Fibroblast of skin of left biceps (primary cell): ENCODE measurements at places on chromosomes 12 and 14.

DNA sequence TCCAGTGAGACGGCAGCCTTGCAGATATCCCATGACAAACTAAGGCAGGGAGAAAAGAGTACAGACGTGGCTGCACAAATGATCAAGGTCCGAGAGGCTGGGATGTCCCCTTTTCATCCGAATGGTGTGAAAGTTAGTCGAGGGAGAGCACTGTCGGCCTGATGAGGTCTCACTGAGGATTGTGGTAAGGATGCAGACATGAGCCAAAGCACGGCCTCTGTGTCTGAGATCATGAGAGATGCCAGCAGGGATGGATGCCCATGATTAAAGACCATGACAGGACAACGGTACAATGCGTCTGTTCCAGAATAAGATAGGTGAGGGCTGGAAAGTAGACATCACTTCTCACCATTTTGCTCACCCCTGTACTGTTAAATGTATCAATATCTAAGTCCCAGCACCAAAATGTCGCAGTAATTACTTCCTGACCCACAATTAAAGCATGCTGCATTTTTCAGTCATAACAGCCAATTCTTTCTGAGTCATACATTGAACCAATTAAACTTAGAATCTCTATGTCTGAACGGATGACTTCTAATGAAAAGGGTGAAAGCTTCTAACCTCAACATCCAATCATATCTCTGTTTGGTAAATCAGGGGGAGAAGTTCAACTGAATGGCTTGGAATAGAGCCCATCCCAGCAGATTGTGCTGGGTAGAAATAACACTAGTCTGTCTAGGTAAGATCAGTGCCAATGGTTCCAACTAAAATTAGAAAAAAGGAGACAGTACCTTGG is 249.6 kb upstream of the SOX5 start:
- DNase-seq = no peak

GRCh38 chr14:54114941-54115340 is 158.3 kb upstream of the BMP4 start:
- DNase-seq = no peak

GRCh38 chr14:105303949-105304348 is 3.1 kb upstream of the BRF1 start:
- DNase-seq = no peak

DNA sequence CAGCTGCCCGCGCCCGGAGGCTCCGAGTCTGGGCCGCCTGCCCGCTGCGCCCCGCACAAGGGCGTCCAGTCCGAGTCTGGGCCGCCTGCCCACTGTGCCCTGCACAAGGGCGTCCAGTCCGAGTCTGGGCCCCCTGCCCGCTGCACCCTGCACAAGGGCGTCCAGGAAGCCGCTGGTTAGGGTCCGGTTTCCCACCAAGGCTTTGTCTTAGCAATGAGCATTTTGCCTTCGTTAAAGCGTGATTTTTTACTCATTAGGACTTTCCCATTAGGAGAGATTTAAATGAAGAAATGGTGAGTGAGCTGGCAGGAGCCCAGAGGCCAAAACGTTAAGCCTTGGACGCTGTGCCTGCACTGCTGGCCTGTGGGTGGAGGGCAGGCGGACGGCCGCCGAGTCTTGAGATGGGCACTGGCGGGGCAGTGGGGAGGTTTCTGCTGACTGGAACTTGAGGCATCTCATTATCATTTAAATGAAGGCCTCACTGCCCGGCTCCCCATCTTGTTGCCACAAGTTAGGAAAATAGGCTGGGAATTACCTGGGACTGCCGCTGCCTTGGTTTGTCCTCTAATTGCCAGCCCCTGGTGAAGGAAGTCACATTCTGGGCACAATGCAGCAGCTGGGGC is 36.0 kb downstream of the FBRSL1 start:
- DNase-seq = no peak

GRCh38 chr14:65560340-65561027 is 148.0 kb downstream of the FUT8 start:
- DNase-seq = peak; percentile 34

- DNase-seq = no peak
Measured at GRCh38 chr12:13049816-13050215, 5.6 kb downstream of the FAM234B start.

- no peak for DNase-seq
Measured at GRCh38 chr12:48542300-48542928, 17.0 kb downstream of the OR8S1 start.

DNA sequence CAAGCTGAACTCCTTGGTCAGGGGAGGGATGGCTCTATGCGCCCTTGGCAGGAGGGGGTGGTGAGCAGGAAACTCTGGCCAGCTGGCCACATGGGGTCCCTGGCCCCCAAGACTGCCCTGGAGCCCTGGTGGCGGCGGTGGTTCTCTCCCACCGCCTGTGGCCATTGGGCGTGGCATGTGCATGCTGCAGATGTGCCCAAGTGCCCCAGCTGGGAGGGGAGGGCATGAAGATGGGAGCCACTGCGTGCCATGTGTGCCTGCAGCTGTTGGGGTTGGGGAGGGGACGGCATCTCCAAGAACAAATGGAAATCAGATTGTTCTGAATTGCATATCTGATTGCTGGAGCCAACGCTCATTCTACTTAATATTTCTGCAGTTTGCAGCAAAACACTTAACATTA is 115.7 kb upstream of the IGF1 start:
- DNase-seq = no peak

DNA sequence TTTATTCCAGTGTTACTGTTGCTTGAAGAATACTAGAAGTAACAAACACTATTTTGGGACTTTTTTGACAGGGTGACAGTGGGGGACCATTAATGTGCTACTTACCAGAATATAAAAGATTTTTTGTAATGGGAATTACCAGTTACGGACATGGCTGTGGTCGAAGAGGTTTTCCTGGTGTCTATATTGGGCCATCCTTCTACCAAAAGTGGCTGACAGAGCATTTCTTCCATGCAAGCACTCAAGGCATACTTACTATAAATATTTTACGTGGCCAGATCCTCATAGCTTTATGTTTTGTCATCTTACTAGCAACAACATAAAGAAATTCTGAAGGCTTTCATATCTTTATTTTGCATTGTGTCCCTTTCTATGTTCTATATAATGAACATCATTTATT is 44.5 kb downstream of the TMPRSS12 start:
- no peak for DNase-seq
